ENCODE measurements at places on chromosomes 6 and 20.

DNA sequence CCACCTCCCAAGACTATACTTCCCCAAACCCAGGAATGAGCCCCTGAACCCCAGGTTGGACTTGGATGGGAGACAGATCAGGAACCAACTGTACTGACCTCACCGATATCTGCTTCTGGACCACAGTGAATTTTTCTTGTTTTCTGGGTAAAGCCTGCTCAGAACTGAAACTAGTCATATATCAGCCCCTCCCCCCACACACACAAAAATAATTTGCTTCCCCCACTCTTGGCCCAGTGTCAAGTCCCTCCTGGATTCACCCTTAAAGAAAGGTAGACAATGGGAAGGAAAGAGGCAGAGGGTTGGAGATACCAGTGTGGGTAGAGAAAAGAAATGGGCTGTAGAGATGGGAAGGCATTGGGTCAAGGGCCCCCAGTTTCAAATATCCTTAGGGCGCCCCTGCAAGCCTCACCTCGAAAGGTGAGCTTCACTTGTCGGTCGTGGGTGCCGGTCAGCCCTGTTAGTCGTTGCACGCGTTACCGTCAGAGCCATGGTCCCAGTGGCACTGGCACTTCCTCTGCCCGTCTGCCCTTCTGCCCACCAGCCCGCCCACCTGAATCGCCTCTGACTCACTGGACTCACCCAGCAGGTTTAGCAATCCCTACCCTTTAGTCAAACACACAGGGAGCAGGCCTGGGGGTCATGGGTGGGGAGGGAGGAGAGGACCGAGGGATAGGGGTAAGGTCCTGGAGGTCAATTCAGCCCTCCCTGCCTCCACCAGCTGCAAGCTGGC lies 8.5 kb upstream of the SPAG4 start:
- no peak for ATAC-seq

DNA sequence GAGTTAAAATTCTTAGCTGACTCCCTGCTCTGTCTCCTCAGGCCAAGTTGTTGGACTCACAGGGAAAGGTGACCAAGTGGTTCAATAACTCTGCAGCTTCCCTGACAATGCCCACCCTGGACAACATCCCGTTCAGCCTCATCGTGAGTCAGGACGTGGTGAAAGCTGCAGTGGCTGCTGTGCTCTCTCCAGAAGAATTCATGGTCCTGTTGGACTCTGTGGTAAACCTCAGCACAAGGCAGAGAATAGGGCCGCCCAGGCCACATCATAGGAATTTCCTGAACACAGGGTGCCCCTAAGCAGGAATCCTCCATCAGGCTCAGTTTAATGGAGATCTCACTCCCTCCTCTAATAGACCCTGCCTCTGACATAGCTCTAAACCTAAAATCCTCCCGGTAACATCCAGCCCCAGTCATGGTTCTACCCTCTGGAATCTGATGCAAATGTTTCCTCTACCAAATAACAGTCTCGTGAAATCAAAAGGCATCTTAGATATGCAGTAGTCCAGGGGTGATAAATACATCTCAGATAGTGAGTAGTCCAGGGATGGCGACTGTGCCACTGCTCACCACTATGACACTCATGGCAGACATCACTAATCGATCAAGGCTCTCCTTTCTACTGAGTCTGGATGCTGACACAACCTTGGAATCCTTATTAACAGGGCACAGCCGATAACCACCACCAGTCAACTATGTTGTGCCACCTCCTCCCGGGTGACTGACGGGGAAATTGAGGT lies 18.3 kb downstream of the BPIFB1 start:
- ATAC-seq: no peak

DNA sequence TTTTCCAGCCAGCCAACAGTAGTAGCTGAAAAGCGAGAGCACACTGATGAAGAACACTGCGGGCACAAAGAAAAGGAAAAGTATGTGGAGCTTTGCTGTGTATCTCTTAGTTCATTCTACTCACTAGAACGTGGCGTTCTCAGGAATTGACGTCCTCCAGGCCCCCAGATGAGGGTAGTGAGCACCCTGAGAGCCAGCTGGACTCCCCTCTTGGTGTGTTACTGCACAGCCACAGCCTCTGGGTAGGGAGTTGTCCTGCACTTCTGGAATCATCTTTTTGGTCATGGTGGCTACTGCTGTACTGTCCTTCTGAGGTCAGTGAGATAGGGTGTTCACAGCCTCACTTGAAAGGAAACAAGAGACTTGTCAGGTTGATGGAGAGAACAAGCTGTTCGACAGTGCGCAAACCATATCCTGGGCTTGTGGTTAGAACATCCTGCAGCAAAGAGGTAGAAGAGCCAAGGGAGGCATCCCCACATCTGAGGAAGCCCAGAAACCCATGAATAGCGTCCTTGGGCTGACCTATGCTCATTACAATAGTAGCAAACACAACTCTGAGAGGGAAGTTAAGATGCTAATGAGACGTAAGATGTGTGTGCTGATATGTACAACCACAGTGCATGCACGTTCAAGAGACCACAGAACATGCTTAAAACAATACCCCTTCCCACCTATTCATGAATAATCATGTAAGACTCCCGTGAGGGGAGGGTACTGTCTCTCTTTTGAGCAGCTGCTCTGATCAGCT lies 14.6 kb upstream of the HLA-F start:
- ATAC-seq: peak; percentile 81

DNA sequence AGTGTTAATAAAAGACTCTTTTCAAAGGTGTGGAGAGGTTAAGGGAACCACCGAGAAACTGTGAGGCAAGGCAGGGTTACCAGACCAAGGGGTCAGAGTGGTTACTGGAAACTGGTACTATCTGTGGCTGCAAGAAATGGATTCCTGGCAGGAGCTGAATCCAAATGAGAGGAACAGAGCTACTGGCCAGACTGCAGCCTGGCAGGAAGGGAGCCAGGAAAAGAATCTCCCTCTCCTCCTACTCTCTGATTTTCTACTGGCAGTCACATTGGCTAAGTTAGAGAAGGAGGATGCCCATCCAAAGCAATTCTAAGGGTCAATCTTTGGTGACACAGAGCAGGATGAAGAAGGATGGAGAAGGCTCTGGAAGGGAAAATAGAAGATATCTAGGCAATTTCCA lies 211.5 kb downstream of the GRM1 start:
- ATAC-seq: no peak

- no peak for ATAC-seq
These were observed 3.9 kb downstream of the LAMA5 start for GRCh38 chr20:62362991-62363919.

GRCh38 chr6:127956260-127956888 lies 55.5 kb upstream of the THEMIS start:
- ATAC-seq: no peak

DNA sequence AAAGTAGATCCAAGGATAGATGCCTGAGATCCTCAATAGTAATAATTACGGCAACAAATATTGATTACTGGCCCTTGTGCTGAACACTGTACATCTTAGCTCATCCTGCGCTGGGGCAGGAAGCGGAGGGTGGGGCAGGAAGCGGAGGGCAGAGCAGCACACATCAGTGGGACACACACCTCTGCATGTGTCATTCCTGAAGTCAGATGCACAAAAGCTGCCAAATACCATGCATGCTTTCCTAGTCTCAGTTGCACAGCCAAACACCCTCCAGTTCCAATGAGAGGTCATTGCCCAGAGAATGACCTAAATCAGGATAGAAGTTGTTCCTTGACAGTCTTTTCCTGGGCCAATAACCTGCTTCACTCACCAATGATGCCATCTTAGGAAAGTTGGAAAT lies 74.4 kb upstream of the FOXC1 start:
- peak; percentile 56 for ATAC-seq

DNA sequence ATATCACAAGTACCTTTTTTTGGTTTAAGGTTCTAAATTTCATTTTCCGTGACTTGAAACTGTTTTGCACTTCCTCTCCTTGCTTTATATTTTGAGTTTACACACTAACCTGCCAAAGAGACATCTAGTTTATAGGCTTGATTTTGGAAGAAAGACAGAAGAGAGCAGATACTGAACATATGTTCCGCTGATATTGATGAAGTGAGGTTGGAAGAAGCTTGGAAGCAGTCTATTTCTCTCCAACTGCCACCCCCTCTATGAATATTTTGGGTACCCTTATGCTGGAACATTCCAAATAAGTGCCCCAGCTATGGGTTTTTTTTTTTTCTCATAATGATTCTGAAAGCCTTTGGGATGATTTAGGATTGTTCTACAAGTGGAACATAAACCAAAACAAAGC lies 150.6 kb downstream of the LAMA2 start:
- no peak for ATAC-seq

- no peak for ATAC-seq
These were observed 161.5 kb downstream of the MRPL14 start for GRCh38 chr6:43965628-43966373.

DNA sequence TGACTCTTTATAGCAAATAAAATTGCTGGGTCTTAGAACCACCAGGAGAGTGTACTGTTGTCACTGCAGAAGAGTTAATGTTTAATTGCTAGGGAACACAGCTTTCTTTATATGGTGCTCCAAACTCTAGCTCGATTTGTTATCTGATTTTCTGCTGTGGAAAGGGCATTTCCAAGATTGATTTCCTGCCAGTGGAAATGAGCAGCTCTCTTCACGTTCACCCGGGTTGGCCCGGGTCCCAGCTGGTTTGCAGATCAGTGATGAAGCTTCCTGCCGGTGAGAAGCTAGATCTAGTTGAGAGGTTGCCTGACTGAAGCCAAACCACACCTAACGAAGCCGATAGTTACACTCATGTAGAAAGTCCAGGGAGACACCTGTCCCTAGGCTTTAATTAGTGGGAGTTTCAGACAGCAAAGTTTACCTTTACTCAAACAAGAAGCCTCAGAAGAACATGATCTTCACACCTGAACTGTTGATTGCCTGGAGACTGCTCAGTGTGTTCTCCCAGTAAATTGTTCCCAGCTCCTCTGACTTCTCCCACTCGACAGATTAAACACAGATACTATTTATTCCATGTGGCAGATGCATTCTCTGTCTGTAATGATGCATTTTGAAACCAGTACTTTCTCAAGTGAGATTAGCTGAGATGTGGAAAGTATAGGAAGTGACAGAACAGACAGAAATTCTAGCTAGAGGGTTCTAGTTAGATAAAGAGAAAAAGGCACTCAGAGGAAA lies 27.8 kb downstream of the PAQR8 start:
- ATAC-seq: peak; percentile 50

- ATAC-seq: no peak
These were observed 15.9 kb downstream of the PNPLA1 start for GRCh38 chr6:36285797-36286196.

DNA sequence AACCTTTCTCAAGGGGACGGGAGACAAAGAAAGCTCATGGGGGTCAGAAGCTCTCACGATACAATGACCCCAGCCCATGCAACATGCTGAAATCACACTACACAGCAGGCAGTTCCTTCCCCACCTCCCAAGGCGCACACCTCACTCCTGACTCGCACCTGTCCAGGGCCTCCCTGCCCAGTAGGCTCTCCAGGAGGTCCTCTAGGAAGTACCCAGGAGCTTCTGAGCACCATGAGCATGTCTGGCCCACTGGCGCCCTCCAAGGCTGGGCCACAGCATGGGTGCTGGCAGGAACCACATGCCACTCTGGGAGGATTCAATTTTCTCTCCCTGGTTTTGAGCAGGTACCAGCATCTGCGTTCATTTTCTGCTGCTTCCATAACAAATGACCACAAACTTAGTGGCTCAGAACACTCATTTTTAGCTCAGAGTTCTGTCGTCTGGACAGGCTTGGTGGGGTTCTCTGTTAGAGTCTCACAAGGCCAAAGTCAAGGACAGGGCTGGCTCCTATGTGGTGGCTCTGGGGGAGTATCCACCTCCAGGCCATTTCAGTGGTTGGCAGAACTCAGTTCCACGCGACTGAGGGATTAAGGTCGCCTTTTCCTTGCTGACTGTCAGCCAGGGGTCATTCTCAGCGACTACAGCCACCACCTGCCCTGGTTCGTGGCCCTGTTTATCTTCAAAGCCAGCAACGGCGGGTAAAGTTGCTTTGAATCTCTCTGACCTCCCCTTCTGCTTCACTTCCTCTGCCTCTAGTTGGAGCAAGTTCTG lies 32.7 kb downstream of the ACSS1 start:
- ATAC-seq: no peak

DNA sequence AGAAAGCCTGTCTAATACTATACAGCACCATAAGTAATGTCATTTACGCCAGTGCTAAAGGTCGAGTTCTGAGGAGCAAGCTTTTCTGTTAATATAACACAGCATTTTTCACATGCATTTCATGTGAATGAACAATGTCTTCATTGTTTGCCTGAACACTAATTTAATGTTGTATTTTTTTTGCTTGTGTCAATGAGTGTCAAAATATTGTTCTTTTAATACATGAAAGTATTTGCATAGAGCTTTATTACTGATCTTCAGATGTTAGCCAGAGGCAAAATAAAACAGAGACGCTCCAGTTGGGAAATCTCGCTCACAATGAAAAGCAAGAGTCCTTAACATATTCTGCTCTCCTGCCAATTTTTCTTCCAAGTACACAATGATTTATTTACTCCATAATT lies 151.8 kb downstream of the FOXC1 start:
- no peak for ATAC-seq

- ATAC-seq: no peak
These were observed 142.5 kb upstream of the ARG1 start for GRCh38 chr6:131430531-131430930.

DNA sequence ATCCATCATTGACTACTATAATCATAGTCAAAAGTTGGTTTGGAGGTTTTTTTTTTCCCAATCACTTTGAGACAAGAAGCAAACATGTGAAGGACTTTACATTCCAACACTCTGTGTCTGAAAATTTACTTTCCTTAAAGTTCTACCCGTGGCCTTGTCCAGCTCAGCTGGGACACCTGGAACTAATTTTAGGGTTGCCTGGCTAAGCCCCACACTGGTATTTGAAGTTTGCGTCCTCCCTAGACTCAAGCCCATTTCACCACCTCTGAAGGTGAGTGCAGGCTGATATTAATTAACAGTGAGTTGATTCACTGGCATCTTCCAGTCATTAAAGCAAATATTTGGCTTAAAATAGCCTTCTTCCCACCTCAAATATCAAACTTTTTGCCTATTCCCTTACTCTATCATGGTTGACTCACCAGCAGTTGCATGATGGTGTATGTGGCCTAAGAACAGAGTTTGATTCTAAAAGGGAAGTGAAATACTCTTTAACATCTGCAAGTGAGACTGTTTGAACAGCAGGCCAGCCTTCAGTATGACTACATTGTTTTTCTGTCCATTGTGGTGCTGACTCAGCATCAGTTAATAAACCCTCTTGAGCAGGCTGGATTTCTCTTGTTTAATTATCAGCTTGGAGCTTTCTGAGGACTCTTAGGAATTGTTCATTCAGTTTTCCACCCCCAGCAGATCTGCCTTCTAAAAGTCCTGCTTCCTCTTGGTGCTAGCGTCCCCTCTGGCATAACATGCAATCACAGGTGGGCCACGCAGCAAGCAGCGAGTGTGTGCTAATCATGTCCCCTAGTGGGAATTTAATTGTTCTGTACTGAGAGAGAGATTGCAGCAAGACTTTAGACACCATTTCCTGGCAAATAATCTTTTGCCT lies 1.8 kb upstream of the PRDM1 start:
- peak; percentile 58 for ATAC-seq

DNA sequence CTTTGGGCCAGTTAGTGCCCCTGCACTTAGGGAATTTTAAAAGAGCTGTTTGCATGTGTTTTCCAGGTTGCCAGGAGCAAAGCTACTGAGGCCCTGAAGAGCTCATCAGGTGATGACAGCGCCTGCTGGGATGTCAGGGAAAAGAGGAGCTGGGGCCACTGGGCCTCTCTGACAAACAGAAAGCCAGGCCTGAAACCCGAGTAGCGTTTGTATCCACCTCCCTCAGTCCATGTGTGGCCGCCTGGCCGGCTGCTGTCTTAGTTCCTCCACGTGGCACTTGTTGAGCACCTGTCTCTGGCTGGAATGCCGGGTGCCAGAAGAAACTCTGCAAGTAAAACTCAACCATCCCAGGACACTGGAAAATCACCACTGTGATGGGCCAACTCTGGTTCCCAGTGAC lies 601.2 kb downstream of the CDH26 start:
- ATAC-seq: no peak

Data from activated CD4-positive, CD25-positive, alpha-beta regulatory T cell treated with anti-CD3 and anti-CD28 coated beads, Interleukin-2, amount 50 U/mL, for 24 hours (primary cell).